Fibroblast of skin of right quadriceps (primary cell): ENCODE measurements at places on chromosomes 5 and 9.
A peak's percentile ranks its signal among the peaks of the same experiment; 100 is the strongest.

DNA sequence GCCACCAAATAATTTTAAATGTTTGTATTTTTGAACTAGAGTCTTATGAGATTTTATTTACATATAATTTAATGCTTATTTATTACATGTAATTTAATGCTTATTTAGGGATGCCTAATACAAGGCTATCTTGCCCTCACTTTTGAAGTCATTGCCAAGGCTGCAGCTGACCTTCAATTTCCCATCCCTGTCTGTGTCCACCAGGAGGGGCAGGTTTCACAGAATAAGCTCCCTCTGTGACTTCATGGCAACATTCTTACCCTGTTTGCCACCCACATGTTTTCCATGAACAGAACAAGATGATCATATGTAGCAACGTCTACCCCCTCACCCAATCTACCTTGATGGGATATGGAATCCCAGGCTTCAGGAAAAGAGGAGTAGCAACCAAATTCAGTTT, 27.0 kb downstream of the C5 start:
- peak; percentile 7 for DNase-seq

DNA sequence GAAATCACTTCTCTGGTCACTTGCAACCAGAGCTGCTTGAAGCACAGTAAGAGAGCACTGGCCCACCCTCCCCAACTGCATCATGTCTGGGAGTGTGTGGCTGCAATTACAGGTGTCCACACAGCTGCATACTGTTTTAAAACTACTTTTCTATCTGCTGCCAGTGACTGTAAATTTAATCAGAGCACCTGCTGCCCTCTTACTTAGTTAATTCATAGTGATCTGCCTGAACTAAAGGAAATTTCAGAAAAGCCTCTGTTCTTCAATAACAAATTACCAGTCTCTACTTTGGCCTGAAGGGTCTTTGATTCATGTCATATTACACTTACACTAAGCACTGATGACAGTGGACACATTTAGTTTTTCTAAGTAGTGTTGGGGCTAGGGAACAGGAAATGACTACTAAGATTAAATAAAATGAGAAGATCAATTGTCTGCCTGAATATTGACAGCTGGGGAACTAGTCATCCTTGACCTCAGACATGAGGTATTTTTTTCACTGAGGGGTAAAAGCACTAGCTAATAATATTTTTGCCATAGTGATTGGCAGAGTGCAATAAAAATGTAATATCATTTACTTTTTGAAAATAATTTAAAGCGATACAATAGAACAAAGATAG, 788.9 kb upstream of the GRAMD2B start:
- no peak for DNase-seq

GRCh38 chr9:107215381-107215780, 67.7 kb upstream of the RAD23B start:
- peak; percentile 19 for DNase-seq

GRCh38 chr5:170844651-170845050, 17.2 kb upstream of the RANBP17 start:
- DNase-seq, result no peak

GRCh38 chr9:127608104-127608966, 3.7 kb upstream of the STXBP1 start:
- no peak for DNase-seq

GRCh38 chr9:105355781-105356180, 92.1 kb upstream of the FSD1L start:
- DNase-seq, result no peak

GRCh38 chr9:22790329-22790728, 343.7 kb downstream of the DMRTA1 start:
- DNase-seq, result no peak

DNA sequence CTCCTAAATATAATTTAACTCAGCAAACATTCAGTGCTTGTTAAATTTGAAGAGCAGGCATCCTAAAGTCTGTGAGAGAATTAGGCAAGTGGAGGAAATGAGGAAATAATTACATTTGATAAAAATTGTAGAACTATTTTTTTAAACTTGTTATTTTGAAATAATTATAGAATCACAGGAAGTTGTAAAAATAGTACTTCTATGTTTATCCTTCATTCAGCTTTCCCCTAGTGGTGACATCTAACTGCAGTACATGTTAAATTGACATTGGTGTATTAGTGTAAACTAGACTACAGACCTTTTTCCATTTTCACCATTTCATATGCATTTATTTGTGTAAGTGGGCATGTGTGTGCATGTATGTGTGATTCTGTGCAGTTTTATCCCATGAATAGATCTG, 51.6 kb downstream of the F2RL2 start:
- no peak for DNase-seq

GRCh38 chr5:113343343-113343742, 91.4 kb downstream of the TSSK1B start:
- no peak for DNase-seq

DNA sequence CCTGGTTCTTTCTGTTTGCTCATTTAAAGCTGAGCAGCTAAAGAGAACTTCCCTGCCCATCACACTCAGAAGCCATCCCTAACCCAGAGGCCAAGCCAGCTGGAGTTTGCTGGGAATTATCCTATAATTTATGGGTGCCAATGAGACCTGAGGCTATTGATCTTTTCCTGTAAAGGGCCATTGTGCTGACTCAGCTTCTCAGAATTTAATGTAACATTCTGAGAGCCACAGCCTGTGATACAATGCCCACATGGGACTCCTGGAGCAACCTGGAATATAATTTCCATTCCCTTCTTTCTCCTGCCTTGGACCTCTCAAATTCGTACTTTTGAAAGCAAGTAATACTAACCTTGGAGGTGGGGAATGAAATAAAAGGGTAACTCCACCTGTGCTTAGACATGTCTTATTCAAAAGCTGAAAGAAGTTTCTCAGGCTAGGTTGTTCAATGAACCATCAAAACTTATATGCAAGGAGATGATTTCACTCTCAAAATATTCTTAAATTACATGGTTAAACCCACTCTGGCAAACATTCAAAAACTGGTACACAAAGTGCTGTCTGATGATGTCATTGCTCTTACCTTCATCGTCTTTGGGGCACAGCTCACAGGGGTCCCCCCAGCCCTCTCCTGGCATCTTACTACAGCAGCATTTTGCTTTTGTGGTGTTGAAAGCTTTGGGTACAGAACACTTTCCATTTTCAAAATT, 206.7 kb downstream of the SLC12A2 start:
- DNase-seq, result peak; percentile 26

GRCh38 chr5:53481887-53482716, 1.7 kb downstream of the FST start:
- peak; percentile 69 for DNase-seq

DNA sequence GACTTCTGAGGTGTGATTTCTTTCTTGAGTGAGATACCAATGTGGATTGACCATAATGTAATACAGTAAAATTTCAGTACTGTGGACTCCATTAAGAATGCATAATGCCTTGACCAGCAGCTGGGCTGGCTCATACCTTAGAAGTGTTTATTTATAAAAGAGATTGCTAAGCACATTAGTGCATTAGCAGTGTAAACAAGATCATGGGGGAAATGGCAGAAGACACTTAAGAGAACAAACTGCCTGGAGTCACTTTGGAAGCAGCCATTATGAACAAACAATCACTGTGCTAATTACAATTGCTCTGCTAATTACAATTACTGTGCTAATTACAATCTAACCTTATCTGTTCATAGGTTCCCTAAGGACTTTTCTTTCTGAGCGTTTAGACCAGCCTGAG, 104.2 kb downstream of the TRIM32 start:
- no peak for DNase-seq

DNA sequence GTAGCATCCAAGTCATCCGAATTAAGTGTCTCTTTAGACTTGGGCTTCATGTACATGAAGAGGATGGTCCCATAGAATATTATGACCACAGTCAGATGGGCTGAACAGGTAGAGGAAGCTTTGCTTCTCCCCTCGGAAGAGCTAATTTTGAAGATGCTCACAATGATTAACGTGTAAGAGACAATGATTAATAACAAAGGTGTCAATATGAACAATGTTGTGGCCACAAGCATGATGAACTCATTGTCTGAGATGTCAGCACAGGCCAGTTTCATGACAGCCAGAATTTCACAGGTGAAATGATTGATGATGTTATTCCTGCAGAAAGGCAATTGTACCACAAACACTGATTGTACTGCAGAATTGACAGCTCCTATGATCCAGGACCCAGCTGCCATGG, 626 bp downstream of the OR13C2 start:
- no peak for DNase-seq

DNA sequence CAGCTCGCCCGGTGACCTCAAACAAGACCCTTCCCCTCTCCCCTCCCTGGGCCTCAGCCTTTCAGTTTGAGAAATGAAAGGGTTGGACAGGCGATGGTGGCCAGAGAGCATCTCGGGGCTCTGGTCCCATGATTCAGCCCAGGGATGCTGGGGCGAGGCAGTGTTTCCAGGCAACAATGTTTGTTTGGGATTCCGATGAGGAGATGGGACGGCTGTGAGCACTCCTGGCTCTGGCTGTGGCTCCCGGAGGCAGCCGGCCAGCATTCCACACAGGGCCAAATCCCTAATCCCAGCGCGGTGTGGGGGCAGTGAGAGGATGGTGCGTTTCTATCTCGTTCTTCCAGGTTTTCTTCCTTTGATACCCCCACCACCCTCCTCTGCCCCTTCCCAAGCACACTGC, 66.0 kb downstream of the HMCN2 start:
- DNase-seq, result peak; percentile 61

DNA sequence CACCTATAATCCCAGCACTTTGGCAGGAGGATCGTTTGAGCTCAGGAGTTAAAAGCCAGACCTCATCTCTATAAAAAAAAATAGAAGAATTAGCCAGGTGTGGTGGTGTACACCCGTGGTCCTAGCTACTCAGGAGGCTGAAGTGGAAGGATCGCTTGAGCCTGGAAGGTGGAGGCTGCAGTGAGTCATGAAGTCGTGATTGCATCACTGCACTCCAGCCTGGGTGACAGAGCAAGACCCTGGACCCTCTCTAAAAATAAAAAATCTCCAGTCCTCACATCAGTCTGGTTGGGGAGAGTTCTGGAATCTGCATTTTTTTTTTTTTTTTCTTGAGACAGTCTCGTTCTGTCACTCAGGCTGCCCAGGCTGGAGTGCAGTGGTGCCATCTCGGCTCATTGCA, 9.3 kb downstream of the FPGS start:
- no peak for DNase-seq

GRCh38 chr5:112084149-112084548, 327.2 kb upstream of the NREP start:
- DNase-seq, result no peak

DNA sequence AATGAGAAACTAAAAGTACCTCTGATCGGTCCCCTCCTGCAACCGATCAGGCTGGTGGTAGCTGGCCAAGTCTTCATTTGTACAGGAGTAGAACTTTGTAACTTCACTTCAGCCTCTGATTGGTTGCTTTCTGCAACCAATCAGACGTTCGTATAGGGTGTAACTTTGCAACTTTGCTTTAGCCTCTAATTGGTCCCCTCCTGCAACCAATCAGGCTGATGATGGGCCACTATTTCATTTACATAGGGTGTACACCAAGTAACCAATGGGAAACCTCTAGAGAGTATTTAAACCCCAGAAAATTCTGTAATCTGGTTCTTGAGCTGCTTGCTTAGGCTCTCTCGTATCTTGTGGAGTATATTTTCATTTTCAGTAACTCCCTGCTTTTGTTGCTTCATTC, 445.5 kb downstream of the MED10 start:
- no peak for DNase-seq

DNA sequence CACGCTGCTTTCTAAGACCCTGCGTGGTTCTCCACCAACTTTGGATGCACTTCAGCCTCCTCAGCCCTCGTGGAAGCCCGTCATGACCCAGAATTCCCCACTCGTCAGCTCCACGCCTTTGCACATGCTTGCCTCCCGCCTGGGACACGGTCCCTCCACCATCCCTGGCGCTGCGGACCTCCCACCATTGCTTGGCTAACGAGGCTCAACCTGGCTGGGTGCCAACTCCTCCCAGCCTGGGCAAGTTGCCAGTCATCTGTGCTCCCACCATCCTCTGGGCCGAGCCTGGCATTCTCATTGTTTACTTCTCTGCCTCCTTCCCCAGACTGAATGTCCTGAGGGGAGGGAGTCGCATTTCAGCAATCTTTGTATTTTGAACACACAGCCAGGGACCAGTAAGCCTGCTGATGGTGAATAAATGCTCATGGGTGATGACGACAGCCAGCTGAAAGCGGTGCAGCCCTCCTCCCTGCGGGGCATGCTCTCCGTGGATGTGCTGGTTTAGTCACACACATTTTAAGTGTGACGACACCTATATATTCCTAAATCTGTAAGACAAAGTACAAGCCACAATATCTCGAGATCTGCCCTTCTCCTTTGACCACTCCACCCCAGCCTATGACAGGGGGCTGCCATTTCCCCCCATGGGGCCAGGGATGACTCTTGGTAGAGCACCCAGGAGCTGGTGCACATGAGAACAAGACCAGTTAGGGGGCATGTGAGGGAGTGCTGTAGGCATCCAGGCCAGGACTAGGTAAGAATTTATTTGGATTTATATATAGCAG, 37.6 kb downstream of the ANKRD33B start:
- peak; percentile 86 for DNase-seq

- no peak for DNase-seq
Observed at GRCh38 chr9:75499812-75500211, 390.7 kb upstream of the PCSK5 start.

GRCh38 chr5:88722546-88723073, 160.4 kb downstream of the MEF2C start:
- DNase-seq, result no peak

DNA sequence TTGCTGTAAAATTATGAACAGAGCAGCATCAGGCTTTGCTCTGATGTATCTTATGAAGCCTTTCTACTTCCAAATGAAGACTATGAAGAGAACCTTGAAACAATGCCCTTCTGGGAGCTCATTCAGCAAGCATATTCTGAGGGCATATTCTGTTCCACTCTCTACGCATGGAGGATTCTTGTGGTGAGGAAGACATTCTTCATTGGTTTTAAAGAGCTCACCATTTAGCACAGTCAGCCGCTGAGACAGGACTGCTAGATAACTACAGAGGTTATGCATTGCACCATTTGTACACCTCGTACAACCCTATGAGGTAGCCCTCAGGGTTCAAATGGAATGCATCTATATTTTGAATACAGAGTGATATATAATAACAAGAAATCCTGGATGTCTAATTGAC, 61.0 kb downstream of the INVS start:
- no peak for DNase-seq
